ENCODE measurements at places on chromosomes 16 and 17. TPM values are rescaled to one million over a fixed set of nuclear protein-coding genes. Genes with fewer than 3 reads are reported as not detected.

TBC1D28 gene
- not detected for polyA plus RNA-seq

- no peak for DNase-seq
These were observed 32.8 kb upstream of the MARCHF10 start for GRCh38 chr17:62840871-62841270.

EFNB3 gene
- polyA plus RNA-seq: 25.6 TPM

- no peak for DNase-seq
These were observed 3.2 kb downstream of the ZNF500 start for GRCh38 chr16:4763791-4764190.

- peak; percentile 47 for DNase-seq
These were observed 7.5 kb upstream of the TMEM170A start for GRCh38 chr16:75471723-75472633.

SPATA22 gene
- polyA plus RNA-seq: not detected

All from left renal cortex interstitium (tissue), 4 donors.